Activated CD4-positive, alpha-beta T cell treated with anti-CD3 and anti-CD28 coated beads, Interleukin-2, amount 10 ng/mL, durations not matched to agents 7 days and 5 days (primary cell): ENCODE measurements at places on chromosomes 4 and X. TPM values are rescaled to one million over a fixed set of nuclear protein-coding genes. Genes with fewer than 3 reads are reported as not detected.

- H3K36me3 ChIP-seq: no peaks in the 10 kb centered on the region
- H3K4me1 ChIP-seq: no peaks in the 10 kb centered on the region
- H3K4me3 ChIP-seq: no peak overlapping the region
Measured at GRCh38 chrX:129549124-129549523, 9.1 kb downstream of the OCRL start.

SUPT20HL2 gene
- total RNA-seq: not detected

FTSJ1 gene
- 59.5 TPM for total RNA-seq

DNA sequence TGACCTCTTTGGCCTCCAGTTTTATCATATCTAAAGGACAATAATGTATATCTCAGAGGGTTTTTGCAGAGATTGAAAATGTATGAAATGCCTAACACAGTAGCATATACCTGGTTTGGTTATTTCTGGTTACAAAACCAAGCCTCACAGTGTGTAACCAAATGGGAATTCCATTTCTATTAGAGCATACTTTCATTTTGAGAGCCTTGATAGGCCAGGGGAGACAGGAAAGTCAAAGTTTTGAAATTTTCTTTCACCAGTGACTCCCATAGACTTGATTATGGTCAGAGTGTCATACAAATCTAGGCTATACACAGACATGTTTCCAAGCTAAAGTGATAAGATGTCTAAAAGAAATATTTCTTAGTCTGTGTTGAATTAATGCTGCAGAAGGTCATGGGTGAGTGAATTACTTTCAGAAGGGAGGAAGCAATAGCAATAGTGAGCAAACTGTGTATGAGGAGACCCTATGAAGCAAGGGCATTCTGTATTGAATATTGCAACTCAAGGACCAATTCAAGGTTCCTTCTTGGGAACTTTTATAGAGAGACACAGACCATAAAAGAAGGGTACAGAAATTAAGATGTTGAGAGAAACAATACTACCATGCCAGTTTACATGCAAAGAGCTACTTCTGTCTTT is 151.1 kb downstream of the PDE5A start:
- no peak overlapping the region for H3K4me3 ChIP-seq
- H3K36me3 ChIP-seq: peaks cover 45% of the 10 kb centered on the region
- DNase-seq: no peak
- no peak overlapping the region for H3K27ac ChIP-seq
- no peaks in the 10 kb centered on the region for H3K4me1 ChIP-seq
- no peaks in the 10 kb centered on the region for H3K27me3 ChIP-seq

DNA sequence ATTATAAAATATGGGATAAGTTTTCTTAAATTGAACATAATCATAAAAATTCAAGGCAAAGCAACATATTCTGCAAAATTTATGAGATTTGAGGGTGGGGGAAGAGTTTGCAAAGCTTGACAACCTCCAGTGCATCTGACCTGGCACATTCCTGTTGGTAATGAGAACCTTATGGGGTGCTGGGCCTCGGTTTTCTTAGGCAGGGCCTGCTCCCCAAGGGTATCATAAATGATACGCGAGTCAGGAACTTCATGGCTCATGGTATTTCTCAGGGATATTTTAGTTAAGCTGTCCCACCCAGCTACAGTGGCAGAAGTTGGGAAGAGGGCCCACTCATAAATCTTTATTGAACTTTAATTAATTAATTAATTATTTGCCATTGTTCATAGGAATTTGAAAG is 13.2 kb downstream of the AFF2 start:
- H3K27me3 ChIP-seq: no peaks in the 10 kb centered on the region
- no peak overlapping the region for H3K4me3 ChIP-seq
- no peak overlapping the region for H3K27ac ChIP-seq
- DNase-seq: no peak
- H3K36me3 ChIP-seq: no peaks in the 10 kb centered on the region

- H3K36me3 ChIP-seq: no peaks in the 10 kb centered on the region
- no peaks in the 10 kb centered on the region for H3K27me3 ChIP-seq
- no peak for DNase-seq
- H3K4me1 ChIP-seq: no peaks in the 10 kb centered on the region
- H3K4me3 ChIP-seq: no peak overlapping the region
- no peak overlapping the region for H3K27ac ChIP-seq
Measured at GRCh38 chr4:111871802-111872201, 273.5 kb upstream of the FAM241A start.

- H3K4me1 ChIP-seq: peaks cover 64% of the 10 kb centered on the region
- no peaks in the 10 kb centered on the region for H3K27me3 ChIP-seq
- peaks cover 4% of the 10 kb centered on the region for H3K36me3 ChIP-seq
- DNase-seq: peak; percentile 50
- peak overlapping the region; percentile 83 for H3K4me3 ChIP-seq
Measured at GRCh38 chrX:107674480-107675364, 46.4 kb downstream of the PRPS1 start.
